ENCODE measurements at places on chromosomes 2 and 18.

- DNase-seq, result peak; percentile 68
Measured at GRCh38 chr2:3575534-3576262, 638 bp downstream of the RPS7 start.

- DNase-seq, result no peak
Measured at GRCh38 chr2:140650825-140651224, 1480.0 kb downstream of the LRP1B start.

- DNase-seq, result no peak
Measured at GRCh38 chr2:146576339-146577111, 1268.3 kb upstream of the ACVR2A start.

DNA sequence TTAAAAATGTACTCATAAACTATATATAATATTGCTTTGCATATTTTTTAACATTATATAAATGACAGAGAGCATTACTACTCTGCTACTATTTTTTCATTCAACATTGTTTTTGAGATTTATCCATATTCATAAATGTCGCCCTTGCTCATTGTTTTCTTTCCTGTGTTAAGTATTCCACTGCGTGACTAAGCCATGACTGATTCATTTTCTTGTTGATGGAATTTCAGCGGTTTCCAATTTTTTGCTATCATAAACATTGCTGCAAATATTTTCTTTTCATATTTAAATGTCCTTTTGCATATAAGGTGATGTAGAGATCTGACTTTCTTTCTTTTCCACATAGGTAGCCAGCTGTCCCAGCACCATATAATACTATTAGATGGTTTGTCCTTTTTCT lies 57.6 kb downstream of the SFXN5 start:
- no peak for DNase-seq

DNA sequence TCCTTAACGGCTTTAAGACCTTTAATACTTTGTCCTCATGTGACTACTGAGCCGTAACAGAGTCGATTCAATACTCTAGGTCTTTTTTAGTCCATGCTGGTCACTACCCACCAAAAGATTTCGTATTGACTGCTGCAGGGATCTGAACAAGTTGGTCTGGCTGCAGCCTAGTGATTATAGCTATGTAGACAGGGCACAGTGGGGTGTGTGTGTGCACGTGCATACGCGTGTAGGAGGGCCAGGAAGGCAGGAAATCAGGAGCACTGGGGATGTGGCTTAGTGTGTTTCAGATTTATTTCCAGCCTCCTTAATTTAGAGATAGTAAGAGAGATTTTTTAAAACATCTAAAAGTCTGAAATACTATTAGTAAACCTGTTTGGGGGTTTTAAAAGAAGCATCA lies 161.4 kb downstream of the MYO3B start:
- no peak for DNase-seq

- DNase-seq, result no peak
Measured at GRCh38 chr18:551404-552061, 28.6 kb upstream of the CETN1 start.

GRCh38 chr2:217711188-217711587 lies 291.6 kb downstream of the TNS1 start:
- DNase-seq, result no peak

DNA sequence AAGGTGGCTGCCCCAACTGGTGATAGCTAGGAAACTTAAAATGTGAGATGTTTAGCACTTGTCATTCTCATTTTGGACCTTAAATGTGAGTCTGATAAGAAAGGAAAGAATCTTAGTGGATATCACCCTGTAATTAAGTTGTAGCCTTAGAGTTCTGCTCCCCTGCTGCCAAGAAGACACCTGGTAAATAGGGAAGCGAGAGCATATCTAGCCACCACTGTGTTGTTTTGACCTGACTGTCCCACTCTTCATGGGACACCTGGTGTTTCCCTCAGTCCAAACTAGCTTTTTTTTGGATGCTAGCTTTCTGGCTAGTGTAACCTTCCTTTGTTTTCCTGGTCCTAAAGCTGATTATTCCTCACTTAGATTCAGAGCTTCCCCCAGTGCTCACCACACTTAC lies 357.6 kb downstream of the RAD51AP2 start:
- DNase-seq, result no peak

DNA sequence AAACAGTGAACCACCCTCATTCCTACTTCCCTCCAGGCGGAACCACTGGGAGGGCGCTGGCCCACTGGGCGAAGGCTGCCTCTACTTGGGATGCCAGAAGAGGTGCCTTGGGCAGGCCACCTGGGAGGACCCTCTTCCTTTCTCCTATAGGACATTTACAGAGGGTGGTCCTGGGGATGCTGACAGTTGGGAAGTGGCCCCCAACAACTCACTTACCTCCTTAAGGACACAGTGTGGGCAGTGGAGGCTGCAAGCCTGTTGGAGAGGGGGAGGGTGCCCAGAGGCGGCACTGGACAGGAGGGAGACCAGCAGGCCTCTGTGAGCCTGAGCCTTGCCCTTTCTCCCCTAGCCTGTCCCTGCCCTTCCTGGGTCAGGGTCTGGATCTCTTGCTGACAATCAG lies 346.4 kb upstream of the HS6ST1 start:
- no peak for DNase-seq

Data from chondrocyte (in vitro differentiated cells).